ENCODE measurements at places on chromosomes 2 and 18. TPM values are rescaled to one million over a fixed set of nuclear protein-coding genes. Genes with fewer than 3 reads are reported as not detected.

Gene SEPTIN10
- polyA plus RNA-seq = 133 TPM

DNA sequence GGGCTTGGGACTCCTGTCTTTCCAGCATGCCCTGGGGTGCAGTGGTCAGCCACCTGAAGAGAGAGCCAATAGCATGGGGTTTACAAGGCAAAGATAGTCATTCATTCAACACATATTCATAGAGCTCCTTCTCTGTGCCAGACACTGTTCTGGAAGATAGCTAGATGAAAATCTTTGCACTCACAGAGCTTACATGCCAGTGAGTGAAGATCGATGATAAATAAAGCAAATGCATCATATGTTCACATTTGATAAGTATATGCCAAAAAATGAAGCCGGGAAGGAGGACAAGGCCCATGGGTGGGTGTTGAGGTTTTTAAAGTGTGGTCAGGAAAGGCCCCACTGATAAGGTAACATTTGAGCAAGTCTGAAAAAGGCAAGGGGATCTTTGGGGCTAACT, 130.8 kb upstream of the CDCA7 start:
- no peak for DNase-seq

DNA sequence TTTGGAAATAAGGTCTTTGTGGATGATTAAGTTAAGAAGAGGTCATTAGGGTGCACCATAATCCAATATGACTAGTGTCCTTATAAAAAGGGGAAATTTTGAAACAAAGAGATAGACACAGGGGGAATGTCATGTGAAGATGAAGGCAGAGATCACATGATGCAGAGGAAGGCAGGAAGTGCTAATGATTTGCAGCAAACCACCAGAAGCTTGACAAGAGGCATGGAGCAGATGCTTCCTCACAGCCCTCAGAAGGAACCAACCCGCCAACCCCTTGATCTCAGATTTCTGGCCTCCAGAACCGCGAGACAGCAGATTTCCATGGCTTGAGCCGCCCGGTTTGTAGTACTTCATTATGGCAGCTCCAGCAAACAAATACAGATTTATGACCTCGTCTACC, 17.4 kb upstream of the SMARCAL1 start:
- DNase-seq = no peak

- DNase-seq = no peak
These were observed 10.6 kb downstream of the PLEKHB2 start for GRCh38 chr2:131115752-131116151.

Gene C2orf72
- polyA plus RNA-seq = 1.3 TPM

DNA sequence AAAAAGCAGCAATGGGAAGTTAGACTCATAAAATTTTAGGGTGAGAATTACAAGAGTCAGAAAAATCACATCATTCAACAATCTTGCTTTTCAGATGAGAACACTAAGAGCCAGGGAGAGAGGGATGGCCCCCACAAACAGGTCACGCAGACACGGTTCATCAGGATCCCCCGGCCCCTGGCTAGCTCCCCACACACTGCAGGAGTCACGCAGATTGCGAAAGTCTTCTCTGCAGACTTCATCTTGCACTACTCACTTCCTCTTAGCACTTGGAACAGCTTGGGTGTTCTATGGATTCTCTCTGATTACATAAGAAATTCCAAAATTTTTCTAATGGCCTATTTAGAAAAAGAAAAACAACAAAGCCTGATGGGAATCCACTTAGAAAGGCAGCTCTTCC, 21.6 kb upstream of the SULT1C2 start:
- DNase-seq = no peak

GRCh38 chr2:235952714-235953113, 215.5 kb downstream of the GBX2 start:
- no peak for DNase-seq

Gene ANKRD29
- 2.9 TPM for polyA plus RNA-seq

Gene TEKT4
- polyA plus RNA-seq = not detected

Gene CDH20
- polyA plus RNA-seq = 4.0 TPM

GRCh38 chr2:71950256-71951082, 197.2 kb downstream of the CYP26B1 start:
- no peak for DNase-seq

Gene PAIP2B
- polyA plus RNA-seq = 17.9 TPM

Gene CCBE1
- 123 TPM for polyA plus RNA-seq

GRCh38 chr2:234550056-234550455, 53.2 kb upstream of the ARL4C start:
- DNase-seq = no peak

DNA sequence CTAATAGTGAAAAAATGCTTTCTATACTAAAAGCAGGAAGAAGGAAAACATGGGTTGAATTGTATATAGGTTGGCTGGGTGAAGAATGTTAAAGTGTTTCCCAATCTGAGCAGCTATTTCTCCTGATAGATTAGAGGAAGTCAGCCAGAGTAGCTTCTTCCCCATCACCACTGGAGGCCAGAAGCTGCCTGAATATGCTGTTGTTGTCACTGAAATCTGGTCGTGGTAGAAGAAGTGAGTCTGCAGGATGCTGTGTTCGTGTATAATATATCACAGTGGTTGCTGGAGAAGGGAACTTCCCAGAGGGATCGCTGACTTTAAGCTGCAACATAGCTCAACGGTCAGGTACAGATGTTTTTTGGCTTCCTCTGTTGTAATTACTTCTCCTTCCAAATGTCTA, 247.5 kb upstream of the LRATD1 start:
- DNase-seq = no peak

Gene RESP18
- not detected for polyA plus RNA-seq

Gene ZNF804A
- 1.9 TPM for polyA plus RNA-seq

Gene VAMP8
- 103 TPM for polyA plus RNA-seq

Gene SCYGR4
- polyA plus RNA-seq = not detected

GRCh38 chr2:28544922-28545589, 49.2 kb downstream of the PLB1 start:
- DNase-seq = no peak

Gene RTKN
- 60.4 TPM for polyA plus RNA-seq

GRCh38 chr18:23737578-23737977, 48.3 kb downstream of the LAMA3 start:
- no peak for DNase-seq

- DNase-seq = peak; percentile 80
These were observed 35.6 kb upstream of the PNO1 start for GRCh38 chr2:68121873-68122679.

DNA sequence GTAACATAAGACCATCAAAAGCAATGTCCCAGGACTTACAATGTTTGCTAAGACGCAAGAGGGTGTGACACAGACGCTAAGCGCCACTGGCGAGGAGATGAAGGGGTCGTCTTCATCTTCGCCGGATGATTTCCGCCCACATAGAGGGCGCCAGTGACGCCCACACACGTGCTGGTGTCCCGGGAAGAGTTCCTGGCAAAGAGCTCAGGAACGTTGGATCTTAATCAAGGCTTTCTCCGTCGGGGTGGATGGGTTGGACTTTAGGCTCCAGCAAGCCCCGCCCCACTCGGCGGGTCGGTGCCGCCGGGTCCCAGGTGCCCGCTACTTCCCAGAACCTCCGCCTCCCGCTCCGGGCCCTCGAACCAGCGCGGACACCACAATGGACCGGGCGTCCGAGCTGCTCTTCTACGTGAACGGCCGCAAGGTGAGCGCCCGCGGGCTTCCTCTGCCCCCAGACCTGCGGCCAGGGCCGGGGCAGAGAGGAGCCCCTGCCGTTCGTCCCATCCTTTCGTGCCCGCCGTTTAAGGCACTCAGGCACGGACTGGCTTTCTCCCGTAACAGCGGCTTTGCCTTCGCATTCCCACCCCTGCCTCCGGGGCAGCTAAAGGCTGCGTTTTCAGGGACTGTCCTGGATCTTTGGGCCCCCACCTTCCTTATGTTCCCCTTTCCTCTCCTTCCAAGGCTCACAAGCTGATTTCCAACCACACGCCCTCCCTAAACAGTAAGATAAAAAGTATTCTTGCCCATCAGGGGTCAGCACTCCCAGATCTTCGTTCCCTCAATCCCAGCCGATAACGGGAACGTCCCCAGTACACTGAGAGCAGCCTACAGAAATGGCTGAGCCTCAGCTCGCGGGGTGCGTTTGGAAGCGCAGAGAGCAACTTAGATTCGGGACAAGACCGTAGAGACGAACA, at the start of gene AOX1:
Gene AOX1, plus strand, starts transcription at position 285 of the 914 bp plus-strand sequence. Its CDS starts 95 bp downstream, at position 380.
- no peak for DNase-seq

GRCh38 chr18:13809043-13809430, 14.9 kb upstream of the MC5R start:
- no peak for DNase-seq

DNA sequence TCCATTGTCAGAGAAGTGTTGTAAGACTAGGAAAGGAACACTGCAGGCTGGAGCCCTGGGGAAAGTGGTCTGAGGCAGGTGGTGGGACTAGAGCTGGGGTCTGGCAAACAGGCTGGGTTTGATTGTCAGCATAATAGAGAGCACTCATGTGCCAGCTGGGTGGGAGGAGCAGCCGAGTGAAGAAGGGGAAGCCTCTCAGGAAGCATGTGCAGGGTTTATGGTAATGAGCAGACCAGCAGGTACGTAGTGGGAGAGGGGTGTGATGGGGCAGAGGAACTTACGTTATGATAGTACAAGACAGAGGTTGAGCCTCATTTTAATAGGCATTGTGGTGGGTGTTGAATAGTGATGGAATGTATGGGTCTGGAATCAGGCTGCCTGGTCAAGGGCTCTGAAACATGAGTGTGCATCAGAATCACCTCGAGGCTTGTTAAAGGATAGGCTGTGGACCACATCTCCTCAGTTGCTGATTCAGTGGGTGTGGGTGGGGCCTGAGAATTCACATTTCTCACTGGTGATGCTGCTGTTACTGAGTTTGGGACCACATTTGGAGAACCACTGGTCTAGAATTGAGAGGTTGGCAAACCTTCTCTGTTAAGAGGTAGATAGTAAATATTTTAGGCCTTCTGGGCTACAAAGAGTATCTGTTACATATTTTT, 1.7 kb upstream of the MGAT5 start:
- DNase-seq = no peak

All from left renal pelvis (tissue), 4 donors.